ENCODE measurements at places on chromosomes 1 and 21.

DNA sequence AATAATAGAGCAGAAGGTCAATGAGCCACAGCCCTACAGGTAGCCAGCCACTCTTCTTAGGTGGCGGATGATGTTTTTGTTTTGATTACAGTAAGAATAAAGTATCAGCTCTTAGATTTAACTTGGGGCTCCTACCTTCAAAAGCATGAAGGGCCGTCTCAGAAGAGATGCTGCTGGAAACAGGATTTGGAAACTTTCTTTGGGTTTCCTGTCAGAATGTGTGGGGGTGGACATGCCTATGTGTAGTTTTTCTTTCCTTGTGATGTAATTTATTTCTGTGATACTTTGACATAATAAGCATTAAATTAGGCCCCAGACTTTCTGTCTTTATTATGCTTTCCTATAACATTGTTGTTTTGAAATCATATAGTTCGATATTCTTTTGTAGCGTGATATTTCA is 1.5 kb downstream of the RAP1A start:
- no peak for DNase-seq

GRCh38 chr1:1669468-1670440 is 10.9 kb upstream of the CDK11B start:
- DNase-seq, result no peak

GRCh38 chr21:36636016-36636415 is 62.9 kb upstream of the SIM2 start:
- DNase-seq, result no peak

GRCh38 chr1:202162418-202163280 is 2.2 kb upstream of the PTPN7 start:
- no peak for DNase-seq

GRCh38 chr1:82562448-82562847 is 761.7 kb downstream of the ADGRL2 start:
- no peak for DNase-seq

GRCh38 chr1:76939050-76939816 is 72.0 kb downstream of the ST6GALNAC5 start:
- no peak for DNase-seq

DNA sequence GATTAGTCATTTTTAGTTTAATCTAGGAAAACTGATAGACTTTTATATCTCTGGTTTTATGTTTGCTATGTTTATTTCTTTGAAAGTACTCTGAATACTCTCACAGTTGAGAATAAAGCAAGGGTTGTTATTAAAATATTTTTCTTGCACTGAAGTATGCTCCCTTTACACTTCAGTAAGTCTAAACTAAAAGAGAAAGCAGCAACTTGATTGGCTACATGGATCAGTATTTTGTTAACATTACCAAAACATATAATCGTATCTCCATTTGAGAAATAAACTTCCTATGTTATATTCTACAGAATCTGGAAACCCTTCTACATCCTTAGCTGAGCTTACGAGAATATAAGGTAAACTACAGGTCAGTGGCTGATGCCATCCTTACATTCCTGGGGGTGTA is 149.5 kb upstream of the HP1BP3 start:
- no peak for DNase-seq

DNA sequence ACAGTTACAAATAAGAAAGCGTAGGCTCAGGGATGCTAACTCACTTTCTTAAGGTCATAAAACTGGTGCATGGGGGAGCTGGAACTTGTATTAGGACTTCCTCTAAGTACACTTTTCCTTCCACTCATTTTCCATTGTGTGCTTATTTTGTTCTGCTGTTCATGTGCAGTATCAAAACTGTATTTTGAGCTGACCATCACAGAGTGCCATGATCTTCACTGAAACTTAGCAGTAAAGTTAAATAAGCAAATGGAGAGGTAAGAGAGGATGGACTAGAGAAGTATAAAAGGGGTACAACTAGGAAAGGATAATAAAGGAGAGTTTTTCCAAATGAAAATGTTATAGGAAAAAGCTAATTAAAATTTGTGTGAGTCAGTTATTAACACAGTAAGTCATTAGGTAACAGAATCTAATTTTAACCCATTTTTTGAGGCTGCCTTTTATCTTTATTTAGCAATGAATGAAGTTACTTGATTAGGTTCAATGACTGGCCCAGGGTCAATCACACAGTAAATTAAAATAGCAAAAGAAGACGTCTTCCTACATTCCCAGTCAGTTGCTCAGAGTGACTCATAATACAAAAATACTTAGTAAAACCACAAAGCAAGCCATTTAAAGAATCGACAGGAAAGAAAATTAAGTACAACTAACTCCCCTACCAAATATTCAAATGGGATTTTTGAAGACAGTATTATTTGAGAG is 165.8 kb upstream of the C1orf105 start:
- no peak for DNase-seq

DNA sequence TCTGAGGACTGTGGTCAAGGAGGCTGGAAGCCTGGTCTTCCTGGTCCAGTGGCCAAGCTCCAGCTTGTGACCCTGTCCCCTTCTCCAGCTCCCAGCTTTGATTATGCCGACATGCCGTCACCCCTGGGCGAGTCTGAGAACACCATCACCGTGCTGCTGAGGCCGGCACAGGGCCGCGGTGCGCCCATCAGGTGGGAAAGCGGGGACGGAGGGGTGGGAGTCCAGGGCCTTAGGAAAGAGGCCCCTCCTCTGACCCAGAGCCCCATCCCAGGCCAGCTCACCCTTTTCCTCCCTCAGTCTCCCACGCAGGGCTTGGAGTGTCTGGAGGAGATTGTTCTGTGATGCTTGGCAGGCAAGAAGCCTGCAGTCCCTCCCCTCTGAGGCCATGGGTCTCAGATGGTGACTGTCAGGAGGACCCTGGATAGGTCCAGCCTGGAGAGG is 43.6 kb downstream of the PTPRU start:
- no peak for DNase-seq

- no peak for DNase-seq
These were observed 4.2 kb downstream of the RNPC3 start for GRCh38 chr1:103529746-103530145.

DNA sequence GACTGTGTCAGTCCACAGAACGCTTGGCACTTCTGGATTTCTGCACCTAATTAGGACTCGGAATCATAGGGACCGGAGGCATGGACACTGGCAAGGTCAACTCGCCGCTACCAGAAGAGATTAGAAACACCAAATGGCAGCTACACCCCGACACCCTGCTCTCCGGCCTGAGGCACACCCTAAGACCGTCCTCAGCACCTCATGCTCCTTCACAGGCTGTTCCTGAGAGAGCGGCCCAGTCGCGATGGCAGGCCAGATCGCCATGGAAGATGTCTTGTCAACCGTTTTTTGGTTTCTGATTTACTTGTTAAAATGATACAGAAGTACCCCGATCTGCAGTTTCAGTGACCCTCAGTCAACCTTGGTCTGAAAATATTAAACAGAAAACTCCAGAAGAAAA is 46.8 kb downstream of the NPHP4 start:
- no peak for DNase-seq

GRCh38 chr1:34682452-34683223 is 72.2 kb upstream of the GJB5 start:
- DNase-seq, result no peak

GRCh38 chr21:36297938-36298572 is 21.9 kb upstream of the MORC3 start:
- no peak for DNase-seq

DNA sequence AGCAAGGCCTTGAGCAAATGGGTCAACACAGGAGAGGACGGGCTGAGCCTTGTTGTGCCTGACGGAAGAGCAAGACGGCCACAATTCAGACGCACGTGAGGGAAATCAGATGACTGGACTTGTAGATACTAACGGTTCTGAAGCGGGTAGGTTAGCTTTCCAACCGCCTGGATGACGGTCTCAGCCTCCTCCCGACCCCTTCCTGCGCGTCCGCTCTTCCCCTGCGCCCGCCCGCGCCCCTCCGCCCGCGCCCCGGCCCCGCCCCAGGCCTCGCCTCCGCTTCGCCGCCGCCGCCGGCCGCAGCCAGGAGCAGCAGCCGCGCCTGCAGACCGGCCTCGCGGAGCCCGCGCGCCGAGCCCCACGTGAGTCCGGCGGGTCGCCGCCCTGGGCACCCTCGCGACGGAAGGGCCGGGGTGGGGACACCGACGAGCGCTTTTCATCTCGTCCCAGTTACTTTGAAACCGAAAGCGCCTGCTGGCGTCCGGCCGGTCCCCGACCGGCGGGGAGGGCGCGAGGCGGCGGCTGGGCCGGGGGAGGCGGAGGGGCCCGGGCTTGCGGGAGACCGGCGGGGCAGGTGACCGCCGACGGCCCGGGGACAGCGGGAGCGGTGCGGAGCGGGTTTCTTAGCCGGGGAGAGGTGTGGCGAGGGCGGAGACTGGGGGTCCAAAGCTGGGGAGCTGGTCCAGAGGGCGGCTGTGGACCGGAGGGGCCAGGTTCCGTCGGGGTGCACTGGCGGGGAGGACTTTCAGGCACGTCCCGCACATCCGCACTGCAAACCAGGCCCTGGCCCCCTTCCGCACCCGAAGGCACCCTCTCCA is at the start of gene TRAF5:
Gene TRAF5 (plus strand): TSS at position 306 of the 818 bp plus-strand sequence. CDS start 26,407 bp downstream, outside the sequence.
- peak; percentile 50 for DNase-seq

DNA sequence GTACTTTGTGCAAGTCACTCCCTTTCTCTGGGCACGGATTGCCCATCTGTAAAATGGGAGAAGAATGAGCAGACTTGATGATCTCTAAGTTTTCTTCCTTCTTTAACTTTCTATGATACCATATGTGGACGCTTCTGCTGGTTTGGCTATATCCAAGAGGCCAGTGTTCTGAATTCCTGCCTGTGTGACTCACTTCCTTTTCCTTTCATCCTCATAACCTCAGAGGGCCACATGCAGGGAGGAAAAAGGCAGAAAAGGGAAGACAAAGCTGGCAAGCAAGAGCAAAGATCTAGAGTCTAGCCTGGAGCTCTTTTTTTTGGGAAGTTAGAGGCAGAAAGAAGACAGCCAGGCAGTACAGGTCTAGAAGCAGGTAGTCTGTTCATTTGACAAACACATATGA is 151.2 kb downstream of the OMA1 start:
- DNase-seq, result no peak

DNA sequence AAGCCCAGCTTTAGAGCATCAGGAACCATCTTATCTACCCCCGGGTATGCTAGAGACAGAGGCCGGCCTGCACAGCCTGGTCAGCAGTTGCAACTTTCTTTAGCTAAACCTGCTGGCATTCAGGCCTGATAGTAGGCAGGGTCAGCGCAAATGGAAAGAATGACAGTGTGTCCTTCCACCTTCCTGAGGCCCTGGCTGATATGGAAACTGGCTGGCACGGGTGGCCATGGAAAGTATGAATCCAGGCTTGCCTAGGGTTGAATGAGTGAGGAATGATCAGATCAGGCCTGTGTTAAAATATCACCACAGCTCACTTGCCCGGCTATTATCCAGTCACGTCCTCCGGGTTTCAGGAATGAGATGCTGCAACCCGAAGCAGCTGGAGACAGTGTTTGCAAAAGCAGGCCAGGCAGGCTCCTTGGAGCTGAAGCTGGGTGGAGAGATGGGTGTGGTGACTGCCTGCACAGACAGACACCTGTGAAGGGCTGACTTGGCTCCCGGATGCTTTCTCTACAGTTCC is 34.7 kb downstream of the RCAN1 start:
- peak; percentile 27 for DNase-seq

DNA sequence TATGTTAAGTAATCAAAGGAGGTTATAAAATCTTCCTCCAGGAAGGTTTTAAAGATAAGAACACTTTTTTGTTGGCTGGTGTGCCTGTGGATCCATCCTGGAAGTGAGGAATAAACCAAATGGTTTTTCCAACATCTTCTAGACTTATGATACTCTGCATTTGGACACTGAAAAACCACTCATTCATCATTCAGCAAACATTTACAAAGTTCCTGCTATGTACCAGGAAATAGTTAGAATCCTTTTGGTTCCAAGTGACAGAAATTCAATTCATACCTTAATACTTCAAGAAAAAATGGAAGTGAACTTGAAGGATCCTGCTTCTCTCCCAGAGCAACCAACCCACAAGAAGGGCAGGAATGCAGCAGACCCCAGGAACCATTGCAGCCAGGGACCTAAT is 39.6 kb upstream of the PIGC start:
- DNase-seq, result no peak

DNA sequence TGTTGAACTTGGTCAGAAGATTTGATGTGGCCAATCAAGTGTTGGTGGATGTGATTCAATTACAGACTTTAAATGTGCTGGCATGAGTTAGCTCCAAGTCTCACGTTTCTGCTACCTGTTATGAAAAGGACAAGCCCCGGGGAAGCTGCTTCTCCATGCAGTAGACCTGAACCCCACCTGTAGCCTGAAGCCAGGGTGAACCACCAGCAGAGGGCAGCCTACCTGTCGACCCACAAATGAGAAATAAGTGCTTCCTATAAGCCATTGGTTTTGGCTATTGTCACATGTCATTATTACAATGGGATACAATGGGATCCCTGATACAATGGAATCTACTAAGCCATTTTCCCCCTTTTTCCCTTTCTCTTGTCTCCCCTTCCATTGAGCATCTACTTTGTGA is 230.2 kb downstream of the PRDM2 start:
- DNase-seq, result no peak

DNA sequence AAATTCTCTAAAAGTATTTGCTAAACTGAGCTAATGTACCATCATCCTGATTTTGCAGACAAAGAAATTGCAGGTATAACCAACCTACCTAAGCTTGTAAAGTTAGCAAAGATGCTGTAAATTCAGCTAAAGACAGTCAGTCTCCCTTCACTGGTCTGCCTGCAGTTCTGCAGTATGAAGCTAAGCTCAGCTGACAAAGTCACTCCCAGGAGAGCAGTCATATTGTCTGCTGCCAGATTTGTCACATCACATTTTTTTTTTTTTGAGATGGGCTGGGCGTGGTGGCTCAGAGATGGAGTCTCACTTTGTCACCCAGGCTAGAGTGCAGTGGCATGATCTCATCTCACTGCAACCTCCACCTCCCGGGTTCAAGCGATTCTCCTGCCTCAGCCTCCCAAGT is 8.9 kb upstream of the CMPK1 start:
- no peak for DNase-seq

DNA sequence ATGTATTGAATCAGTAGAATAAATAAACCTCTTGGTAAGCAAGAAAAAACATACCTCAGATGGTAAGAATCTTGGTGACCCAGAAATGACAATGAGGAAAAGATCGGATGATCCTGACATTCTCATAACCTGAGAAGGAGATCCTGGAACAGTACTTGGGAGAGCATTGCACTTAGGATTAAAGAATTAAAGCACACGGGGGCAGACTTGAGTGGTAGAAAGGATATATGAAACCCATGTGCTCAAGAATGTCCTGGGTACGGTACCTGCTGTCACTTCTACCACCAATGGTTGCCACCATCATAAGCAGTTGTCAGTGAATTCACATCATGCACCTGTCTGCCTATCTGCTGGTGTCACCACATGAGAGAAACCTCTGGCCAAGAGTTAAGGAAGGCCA is 108.9 kb upstream of the GJB5 start:
- no peak for DNase-seq

GRCh38 chr1:117883616-117884015 is 45.8 kb downstream of the GDAP2 start:
- DNase-seq, result no peak

GRCh38 chr1:91490501-91490900 is 10.2 kb upstream of the CDC7 start:
- DNase-seq, result no peak

Data from COR-L47 (cell line).